ENCODE measurements at places on chromosomes 3 and 15.
A peak's percentile ranks its signal among the peaks of the same experiment; 100 is the strongest.

DNA sequence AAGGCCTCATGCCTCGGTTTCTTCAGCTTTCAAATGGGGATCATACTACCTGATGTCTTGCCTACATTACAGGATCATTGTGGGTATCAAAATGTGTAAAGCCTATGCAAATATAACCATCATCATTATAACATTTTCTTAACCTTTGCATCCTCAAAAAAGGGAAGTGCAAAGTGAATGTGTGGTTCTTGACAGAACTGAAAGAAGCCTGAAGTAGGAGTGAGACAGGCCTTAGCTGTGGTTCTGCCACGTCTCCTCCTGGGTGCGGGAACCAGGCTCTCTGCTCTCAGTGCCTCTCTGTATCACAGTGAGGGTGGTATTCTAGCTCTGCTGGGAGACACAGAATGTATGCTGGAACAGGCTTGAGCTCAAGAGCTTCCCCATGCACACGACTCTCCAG is 316.9 kb upstream of the ICE2 start:
- no peak for DNase-seq

DNA sequence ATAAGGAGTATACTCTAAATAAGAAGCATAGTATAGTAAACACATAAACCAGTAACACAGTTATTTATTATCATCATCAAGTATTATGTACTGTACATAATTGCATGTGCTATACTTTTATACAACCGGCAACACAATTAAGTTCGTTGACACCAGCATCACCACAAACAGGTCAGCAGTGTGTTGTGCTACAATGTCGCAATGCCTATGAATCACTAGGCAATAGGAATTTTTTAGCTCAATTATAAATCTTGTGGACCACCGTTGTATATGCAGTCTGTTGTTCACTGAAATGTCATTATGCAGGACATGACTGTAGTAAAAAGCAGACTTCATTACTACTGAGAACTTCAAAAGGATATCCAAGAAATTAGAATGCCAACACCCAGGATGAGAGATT is 177.0 kb downstream of the PDCD6IP start:
- DNase-seq, result no peak

DNA sequence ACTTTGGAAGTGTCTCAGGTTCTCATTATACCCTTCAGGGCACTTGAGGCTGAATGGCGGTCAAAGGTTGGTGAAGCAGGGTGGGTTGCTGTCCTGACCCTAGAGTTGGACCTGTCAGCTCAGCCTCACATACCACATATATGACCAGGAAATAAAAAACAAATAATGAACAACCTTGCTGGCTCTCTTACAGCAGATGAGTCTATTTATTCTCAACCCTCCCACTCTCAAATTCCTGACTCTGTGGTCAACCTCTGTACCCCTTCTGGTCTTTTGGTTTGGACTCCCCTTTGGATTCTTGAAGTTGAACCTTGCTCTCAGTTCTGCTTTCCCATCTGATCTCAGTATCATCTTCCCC is 16.9 kb downstream of the PPP2R3A start:
- no peak for DNase-seq

GRCh38 chr3:140529096-140529495 is 148.8 kb upstream of the TRIM42 start:
- DNase-seq, result no peak

DNA sequence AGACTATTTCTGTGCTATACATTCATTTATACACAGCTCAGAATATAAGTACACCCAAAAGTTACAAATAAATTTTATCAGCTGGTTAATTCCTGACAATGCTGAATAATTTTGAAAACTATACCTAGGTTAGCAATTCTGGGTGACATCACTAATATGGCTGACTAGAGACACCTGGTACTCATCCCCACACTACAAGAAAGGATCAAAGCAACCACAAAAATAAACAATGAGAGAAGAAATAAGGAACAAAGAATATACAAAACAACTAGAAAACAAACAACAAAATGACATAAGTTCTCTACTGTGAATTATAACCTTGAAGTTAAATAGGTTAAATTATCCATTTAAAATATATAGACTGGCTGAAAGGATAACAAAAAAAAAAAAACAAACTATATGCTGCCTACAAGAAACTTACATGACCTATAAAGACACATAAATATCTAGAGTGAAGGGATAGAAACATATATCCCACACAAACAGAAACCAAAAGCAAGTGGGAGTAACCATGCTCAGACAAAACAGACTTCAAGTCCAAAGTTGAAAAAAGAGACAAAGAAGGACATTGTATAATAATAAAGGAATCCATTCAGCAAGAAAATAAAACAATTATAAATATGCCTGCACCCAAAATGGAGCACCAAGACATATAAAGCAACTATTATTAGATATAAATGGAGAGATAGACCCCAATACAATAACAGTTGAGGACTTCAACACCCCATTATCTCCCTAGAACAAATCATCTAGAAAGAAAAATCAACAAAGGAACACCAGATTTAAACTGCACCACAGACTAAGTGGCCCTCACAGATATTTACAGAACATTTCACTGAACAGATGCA is 57.8 kb downstream of the IMPG2 start:
- DNase-seq, result peak; percentile 60

DNA sequence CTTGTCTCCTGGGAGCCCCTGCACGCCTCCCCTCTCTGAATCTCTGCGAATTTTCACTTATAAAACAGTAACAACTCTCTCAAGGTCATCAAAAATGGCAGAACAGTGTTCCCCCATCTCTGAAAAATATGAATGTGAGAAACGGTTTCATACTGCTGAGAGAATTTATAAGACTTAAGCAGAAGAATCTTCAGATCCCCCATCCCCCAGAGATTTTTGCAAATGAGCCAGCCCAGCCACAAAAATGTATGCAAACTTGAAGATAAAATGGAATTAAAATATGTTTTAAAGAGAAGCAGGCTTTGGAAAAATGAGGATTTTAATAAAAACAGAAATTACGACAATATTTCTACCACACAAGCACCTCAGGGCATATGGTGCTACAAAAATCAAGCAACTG is 173.0 kb downstream of the STT3B start:
- no peak for DNase-seq

- no peak for DNase-seq
Observed at GRCh38 chr15:80010131-80010673, 39.2 kb upstream of the BCL2A1 start.

DNA sequence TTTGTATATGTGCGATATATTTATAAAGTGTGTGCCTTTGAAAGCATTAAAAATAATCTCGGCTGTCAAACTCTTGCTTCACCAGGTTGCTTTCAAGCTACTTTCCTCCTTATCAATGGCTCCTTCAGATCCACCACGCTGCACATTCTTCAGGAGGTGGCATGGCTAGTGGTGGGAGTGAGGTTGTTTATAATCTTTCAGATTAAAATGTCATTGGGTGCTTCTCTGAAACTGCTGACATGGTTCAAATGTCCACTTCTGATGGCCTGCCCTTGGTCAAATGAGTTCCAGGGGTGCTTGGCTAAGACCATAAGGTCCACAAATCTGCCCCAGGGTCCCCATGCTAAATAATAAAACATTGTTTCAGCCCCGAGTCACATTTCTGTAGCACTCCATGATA is 36.7 kb downstream of the ARHGAP31 start:
- DNase-seq, result no peak

Data from OCI-M1 (cell line).